Renal pelvis (tissue), 12 donors: ENCODE measurements at places on chromosomes 5 and 9.

- no peak for DNase-seq
These were observed 371.0 kb downstream of the CSNK1G3 start for GRCh38 chr5:123882965-123883345.

DNA sequence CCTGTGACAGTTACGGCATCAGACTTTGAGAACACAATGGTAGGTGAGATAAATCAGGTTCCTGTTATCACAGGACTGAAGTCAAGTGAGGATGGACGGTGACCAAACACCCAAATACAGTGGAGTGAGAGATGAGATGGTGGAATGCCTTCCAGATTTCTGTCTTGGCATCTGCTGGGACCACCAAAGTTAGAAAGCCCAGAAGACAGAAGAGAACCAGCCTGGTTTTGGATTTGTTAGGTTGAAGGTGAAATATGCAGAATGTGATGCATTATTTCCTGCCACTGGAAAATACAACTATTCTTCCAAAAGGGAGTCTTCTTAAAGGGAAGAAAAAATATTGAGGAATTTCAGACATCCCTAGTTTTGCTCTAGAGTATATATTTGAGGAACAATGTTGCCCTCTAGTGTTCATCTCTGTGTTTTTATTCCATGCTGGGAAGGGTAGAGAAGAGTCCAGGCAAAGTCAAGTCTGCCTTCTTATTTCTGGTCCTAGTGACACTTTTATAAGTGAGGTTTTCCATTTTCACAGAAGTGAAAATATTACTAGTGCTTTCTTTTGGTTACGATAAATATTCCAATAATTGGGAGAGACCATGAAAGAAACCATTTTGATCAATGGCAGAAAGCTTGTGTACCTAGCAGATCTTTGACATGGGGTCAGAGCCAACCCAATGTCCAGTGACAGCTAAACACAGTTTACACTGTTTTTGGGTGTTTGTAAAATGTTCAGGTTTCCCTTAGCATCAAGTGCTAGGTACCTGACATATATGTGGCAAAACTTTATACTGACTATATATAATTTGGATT lies 142.3 kb upstream of the ANKH start:
- peak; percentile 65 for DNase-seq

- peak; percentile 2 for DNase-seq
These were observed 281.4 kb downstream of the DMRT2 start for GRCh38 chr9:1331546-1332038.

- no peak for DNase-seq
These were observed 16.0 kb downstream of the TRAF2 start for GRCh38 chr9:136902259-136902821.

GRCh38 chr9:100104314-100104713 lies 5.3 kb downstream of the INVS start:
- no peak for DNase-seq
